ENCODE measurements at places on chromosomes 2 and 18. TPM values are rescaled to one million over a fixed set of nuclear protein-coding genes. Genes with fewer than 3 reads are reported as not detected.

LIMS3 gene
- 3.1 TPM for total RNA-seq

IL36RN gene
- total RNA-seq = 2.0 TPM

CYBRD1 gene
- total RNA-seq = 8.9 TPM

EEF1B2 gene
- 759 TPM for total RNA-seq

DQX1 gene
- total RNA-seq = 3.9 TPM

DPYSL5 gene
- total RNA-seq = not detected

POTEF gene
- not detected for total RNA-seq
